GM19239 (cell line): ENCODE measurements at places on chromosomes 7 and 10.

GRCh38 chr7:122528879-122529481, 169.9 kb downstream of the RNF133 start:
- no peak for DNase-seq

DNA sequence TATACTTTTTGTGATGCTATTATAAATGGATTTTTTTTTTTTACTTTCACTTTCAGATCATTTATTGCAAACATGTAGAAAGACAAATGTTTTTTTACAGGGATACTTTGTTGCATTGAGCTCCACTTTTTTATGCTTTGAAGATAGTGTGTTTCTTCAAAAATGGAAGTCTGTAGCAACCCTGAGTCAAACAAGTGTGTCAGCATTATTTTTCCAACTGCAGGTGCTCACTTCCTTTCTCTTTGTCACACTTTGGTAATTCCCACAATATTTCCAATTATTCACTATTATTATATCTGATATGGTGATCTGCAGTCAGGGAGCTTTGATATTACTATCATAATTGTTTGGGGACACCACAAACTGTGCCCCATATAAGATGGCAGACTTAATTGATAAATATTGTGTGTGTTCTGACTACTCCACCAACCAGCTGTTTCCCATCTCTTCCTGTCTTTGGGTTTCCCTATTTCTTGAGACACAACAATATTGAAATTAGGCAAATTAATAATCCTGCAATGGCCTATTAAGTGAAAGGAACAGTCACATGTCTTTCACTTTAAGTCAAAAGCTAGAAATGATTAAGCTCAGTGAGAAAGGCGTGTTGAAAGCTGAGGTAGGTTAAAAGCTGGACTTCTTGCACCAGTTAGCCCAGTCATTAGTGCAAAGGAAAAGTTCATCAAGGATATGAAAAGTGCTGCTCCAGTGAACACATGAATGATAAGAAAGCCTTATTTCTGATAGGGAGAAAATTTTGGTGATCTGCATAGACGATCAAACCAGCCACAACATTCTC, 231.3 kb upstream of the SH2B2 start:
- DNase-seq = no peak

- DNase-seq = no peak
Measured at GRCh38 chr10:89047397-89047796, 56.8 kb downstream of the FAS start.

- DNase-seq = no peak
Measured at GRCh38 chr7:42639930-42640329, 271.9 kb downstream of the C7orf25 start.

DNA sequence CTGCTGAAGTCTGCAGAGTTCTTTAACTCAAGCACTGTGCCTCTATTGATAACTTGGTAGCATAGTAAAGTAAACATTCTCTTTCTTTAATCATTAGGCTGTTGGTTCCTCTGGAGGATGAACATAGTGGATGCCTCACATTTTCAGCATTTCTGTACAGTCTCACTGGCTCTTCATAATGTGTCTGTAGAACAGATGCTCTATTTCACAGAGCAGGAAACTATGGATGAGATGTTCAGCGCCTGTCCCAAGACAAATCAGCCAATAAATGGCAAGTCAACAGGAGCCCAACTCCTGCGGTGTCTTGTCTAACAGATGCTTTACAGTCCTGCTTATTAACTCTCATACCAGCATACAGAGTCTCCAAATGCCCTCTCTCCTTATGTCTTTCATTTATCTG, 36.5 kb downstream of the NRBF2 start:
- DNase-seq = no peak

- DNase-seq = no peak
Measured at GRCh38 chr7:36750451-36750850, 26.2 kb upstream of the AOAH start.

DNA sequence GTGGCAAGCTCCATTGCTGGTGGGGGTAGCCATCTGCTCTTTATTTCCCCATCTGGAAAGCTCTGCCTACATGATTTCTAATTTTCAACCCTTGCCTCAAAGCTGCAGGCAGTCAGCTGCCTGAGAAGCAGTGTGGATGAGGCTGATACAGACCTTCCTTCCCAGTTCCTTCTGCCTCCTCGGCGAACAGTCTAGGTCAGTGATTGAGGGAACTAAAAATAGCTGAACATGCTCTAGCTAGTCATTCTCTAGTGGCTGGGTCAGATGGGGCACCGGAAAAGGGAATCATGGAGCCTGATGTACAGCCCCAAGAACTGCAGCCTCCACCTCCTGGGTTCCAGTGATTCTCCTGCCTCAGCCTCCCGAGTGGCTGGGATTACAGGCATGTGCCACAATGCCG, 48.7 kb downstream of the NAMPT start:
- DNase-seq = no peak

DNA sequence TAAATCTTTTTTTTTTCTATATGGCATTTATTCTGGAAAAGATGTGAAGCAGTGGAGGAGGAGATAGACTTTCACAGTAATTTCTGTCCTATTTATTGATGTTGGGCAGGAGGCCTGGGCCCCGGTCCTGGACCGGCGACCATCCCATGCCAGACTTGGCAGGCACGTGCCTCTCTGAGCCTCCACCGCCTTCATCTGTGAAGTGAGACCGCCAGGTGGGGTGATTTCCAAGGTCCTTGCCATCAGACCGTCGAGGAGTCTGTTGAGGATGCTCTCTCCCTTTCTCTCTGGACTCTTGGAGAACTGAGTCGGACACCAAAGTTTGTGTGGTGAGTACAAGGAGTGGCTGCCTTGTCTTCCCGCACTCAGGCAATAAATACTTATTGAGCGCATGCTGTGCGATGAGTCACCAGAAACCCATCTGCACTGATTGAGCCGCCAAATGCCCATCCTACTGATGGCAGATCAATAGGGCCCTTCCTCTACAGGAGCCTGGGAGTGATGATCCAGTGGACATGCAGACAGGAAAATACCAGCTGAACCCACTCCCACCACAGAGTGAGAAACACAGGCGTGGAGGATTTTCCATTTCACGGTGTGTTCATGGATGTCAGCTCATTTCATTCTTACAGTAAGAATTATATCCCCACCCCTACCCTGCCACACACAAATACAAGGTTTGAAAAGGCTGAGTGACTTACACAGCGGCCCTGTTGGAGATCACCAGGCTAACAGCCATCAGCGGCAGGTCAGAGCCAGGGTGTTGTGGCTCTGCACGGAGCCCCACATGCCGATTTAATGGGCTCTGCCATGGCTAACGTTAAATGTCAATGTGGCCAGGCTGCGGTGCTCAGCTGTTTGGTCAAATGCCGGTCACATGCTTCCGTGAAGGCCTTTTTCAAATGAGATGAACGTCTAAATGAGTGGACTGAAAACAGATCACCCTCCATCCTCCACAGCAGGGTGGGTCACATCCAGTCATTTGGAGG, 11.5 kb upstream of the PRKAG2 start:
- no peak for DNase-seq

GRCh38 chr10:98090822-98091221, 43.6 kb upstream of the R3HCC1L start:
- DNase-seq = no peak

GRCh38 chr7:99235925-99236324, 28.0 kb upstream of the KPNA7 start:
- no peak for DNase-seq

DNA sequence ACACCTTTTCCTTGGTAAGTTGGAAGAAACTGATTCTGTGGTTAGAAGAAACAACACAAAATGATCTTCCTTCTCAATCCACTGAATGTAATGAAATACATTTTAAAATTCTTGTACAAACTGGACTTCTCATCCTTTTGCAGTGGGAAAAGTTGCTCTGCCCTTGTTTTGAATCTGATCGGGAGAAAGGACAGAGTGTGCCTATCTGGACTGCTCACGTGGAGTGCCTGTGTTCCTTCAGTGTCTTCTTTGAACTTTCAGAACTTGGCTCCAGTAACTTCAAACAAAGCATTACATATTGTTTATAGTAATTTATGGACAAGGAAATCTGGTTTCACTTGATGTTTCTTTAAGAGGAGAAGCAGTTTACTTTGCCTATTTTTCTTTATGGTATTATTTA, 17.1 kb downstream of the SLC26A3 start:
- no peak for DNase-seq

DNA sequence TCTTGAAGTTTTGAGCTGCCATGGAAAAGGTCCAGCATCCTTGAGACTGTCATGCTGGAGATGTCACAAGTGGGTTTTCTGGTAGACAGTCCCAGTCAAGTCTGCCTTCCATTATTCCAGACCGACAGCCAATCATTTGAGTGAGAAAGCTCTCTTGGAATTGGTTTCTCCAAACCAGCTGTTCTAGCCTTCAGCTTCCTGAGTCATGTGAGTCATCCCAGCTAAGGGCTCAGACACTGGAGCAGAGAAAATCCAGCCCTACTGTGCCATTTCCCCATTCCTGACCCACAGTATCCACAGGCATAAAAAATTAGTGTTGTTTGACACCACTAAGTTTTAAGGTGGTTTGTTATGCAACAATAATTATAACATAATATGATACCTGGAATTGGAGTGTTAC, 219.0 kb downstream of the ADRA2A start:
- no peak for DNase-seq

- DNase-seq = no peak
Measured at GRCh38 chr10:129764901-129765663, 199.0 kb downstream of the EBF3 start.

- no peak for DNase-seq
Measured at GRCh38 chr7:26420422-26421019, 128.9 kb downstream of the SNX10 start.

DNA sequence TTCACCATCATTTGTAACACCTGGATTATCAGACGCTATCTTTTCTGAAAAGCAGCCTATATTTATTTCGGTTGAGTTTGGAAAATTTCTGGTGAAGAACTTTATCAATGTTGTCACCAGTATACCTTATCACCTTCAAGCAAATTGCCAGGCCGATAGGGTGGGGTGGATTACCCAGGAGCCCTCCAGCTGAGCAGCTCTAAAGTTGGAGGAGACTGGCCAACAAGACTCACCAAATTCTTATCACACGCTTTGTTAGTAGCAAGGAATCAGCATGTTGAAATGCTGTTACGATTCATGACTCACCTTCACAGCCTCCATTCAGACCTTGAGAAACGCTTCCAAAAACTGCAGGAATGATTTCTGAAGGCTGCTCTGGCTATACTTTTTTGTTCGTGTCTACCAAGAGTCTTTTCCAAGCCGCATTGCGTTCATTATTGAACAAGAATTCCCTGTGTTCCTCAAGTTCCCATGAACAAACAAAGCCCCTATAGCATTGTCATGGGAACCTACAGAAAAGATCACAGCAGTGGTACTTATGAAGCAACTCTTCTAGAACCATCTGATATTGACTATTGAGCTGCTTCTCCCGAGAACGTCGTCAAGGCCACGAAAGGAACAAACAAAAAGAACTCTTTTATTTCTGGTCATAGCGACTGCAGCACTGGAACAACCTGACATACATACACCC, 291.4 kb downstream of the SFMBT2 start:
- no peak for DNase-seq

DNA sequence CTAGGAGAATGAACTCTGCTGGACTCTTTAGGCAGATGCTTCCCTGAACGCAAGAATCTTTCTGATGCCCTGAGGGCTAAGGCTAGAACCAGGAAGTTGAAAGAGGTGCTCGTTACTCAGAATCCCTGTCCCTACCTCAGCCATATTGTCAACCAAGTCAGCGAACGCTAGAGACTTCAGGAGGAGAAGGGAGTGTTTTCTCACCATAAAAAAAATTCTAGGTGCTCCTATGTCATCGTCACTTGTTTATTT, 359.4 kb downstream of the PRPF18 start:
- no peak for DNase-seq

DNA sequence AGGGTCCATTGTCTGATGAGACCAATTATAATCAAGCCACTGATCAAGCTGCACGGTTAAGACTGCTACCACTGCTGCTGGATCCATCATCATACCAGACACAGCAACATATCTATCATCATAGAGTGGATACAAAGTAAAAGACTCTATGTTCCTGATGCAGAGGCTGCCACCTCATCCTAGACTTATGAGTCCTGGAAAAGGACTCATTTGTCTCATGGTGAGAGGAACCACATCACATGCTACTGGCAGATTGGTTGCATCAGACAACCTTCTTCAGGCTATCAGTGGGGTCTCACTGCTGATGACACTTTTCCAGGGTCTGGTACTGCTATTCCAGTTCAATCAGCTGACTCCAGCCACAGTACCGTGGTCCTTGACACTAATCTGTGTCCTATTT, 79.0 kb downstream of the ABI1 start:
- DNase-seq = no peak

DNA sequence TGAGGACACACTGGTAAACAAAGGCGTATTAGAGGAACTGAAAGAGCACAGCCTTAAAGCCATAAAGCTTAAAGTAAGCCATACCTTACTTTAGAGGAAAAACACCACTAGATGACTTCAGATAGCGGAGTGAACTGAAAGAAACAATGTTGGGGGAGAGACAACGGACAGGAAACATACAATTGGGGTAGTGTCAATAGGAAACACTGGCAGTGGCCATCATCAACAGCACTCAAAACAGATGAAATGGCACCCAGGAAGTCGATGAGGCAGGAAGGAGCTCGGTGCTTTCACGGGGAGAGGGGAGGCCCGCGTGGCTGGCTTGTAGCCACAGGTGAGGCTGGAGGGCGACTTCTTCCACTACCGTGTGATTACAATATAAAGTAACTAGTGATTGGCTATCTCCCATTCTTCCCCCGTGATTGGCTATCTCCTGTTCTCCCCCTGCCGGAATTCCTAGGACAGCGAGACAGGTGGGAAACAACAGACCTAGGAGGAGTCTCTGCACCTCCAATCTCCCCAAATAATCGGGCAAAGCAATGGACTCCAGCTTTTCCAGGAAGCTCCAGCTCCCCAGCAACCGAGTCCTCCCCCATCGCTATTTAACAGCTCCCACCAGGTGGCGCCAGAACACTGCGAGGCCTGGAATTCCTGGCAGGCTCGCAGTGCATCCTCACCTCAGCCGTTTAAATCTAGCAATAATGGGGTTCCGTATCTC, 2.4 kb upstream of the TAS2R38 start:
- peak; percentile 59 for DNase-seq

DNA sequence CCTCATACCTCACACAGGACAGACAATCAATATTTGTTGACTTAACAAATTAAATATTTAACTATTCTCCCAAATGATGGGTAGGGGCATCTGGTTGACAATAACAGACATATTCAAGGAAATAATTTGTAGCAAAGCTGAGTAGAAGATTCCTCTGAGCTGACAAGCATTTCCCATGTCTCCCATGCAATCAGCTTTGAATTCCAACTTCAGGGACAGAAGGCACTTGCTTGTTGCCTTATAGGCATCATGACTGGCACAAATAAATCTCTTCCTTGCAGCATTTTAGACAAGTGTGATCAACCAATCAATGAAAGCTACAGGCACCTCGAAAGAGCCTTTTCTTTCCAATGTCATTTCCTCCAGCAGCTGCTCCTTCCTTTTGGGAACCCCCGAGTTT, 146.0 kb downstream of the PDE1C start:
- no peak for DNase-seq

- no peak for DNase-seq
Measured at GRCh38 chr7:141700848-141701371, 1.1 kb downstream of the DENND11 start.

DNA sequence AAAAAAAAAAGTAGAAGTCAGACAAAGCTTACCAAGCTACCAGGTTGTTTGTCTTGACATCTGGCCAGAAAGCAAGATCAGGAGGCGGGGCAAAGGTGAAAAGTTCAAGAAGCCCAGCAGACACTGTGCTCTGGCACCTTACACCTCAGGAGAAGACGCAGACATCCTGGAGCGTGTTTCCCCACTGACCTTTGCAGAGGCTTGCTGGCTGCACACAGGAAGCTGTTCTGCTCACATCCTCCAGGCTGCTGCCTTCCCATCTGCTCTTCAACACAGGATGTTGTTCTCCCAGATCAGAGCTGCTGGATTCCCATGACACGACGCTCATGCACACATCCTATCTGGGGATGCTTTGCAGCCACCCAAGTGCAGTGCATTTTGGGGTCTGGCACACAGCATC, 174.4 kb upstream of the KIAA1217 start:
- no peak for DNase-seq
